ENCODE measurements at places on chromosomes 1 and 21.
A peak's percentile ranks its signal among the peaks of the same experiment; 100 is the strongest.

- DNase-seq = no peak
These were observed 1.6 kb downstream of the IGSF21 start for GRCh38 chr1:18109058-18109755.

DNA sequence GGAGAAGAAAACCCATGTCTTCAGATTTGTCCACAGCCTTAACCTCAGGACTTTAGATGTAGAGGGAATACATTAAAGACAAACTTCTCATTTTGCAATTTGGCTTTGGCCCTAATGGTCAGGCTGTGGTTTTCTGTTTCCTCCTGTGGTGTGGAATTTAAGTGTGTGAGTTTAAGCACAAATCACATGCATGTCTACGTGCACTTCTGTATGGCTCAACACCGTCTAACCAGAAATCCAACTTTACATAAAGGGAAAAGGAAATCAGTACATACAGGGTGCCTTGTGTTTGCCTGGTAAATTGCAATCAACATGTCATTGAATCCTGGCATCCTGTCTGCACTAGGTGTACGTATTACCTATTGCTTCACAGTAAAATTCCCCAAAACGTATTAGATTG is 1.2 kb upstream of the ZNF124 start:
- no peak for DNase-seq

DNA sequence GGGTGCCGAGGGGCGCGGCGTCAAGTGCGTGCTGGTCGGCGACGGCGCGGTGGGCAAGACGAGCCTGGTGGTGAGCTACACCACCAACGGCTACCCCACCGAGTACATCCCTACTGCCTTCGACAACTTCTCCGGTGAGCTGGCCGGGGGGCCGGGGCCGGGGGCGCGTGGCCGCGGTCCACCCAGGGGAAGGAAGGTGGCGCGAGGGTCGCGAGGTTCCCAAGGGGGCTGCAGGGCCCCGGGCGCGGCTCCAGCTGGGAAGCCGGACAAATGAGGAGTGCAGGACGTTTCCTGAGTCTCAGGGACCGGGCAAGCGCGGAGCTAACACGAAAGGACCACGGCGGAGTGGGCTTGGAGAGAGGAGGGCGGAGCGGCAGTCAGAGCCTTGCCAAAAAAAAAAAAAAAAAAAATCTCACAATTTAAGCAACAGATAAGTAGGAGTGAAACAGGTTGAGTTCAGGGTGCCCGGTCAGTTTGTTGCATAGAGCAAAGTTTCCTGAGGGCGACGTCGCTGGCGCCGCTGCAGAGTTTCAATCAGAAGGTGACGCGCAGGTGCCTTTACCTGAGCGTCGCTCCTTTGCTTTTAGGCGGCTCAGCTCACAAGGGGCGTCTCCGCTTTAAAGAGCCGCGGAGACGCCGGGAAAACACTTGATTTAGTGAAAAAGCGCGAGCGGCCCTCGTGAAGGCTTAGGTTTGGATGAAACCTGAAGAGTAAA is 750 bp downstream of the RHOU start:
- DNase-seq = no peak

GRCh38 chr1:221604948-221605347 is 136.9 kb downstream of the DUSP10 start:
- DNase-seq = no peak

DNA sequence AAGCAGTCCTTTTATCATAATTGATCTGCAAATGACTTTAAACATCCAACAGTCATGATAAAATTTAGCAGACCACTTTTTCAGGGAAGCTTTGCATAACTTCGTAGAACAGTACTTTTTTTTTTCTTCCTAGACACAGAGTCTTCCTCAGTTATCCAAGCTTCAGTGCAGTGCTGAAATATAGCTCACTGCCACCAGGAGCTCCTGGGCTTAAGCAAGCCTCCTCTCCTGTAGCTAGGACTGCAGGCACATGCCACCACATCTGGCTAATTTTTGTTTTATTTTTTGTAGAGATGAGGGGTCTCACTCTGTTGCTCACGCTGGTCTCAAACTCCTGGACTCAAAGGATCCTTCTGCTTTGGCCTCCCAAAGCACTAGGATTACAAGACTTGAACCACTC is 3.8 kb downstream of the F13B start:
- no peak for DNase-seq

GRCh38 chr1:164610538-164611222 is 51.7 kb downstream of the PBX1 start:
- DNase-seq = no peak

- DNase-seq = no peak
These were observed 6.9 kb downstream of the MIB2 start for GRCh38 chr1:1622010-1622787.

- no peak for DNase-seq
These were observed 165.3 kb upstream of the SYT6 start for GRCh38 chr1:114318961-114319360.

DNA sequence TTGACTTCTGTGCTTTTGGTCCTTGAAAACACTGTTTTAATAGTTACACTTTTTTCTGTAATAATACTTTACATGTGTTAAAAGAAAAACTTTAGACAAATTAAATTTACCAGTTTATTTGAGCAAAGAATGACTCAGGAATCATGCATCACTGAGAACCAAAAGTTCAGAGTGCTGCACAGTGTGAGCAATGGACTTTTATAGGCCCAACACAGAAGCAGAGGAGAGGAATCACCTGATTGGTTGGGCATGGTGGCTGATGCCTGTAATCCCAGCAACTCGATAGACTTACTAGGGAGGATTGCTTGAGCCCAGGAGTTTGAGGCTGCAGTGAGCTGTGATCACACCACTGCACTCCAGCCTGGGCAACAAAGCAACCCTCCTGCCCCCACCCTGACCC is 29.3 kb downstream of the ZNF648 start:
- DNase-seq = no peak

- DNase-seq = no peak
These were observed 705.4 kb upstream of the PTBP2 start for GRCh38 chr1:96016219-96016618.

GRCh38 chr1:16204634-16205333 is 7.7 kb downstream of the ARHGEF19 start:
- DNase-seq = no peak

GRCh38 chr1:46244656-46245371 is 2.7 kb upstream of the RAD54L start:
- DNase-seq = no peak

GRCh38 chr1:71869326-71869725 is 413.0 kb downstream of the NEGR1 start:
- DNase-seq = no peak

DNA sequence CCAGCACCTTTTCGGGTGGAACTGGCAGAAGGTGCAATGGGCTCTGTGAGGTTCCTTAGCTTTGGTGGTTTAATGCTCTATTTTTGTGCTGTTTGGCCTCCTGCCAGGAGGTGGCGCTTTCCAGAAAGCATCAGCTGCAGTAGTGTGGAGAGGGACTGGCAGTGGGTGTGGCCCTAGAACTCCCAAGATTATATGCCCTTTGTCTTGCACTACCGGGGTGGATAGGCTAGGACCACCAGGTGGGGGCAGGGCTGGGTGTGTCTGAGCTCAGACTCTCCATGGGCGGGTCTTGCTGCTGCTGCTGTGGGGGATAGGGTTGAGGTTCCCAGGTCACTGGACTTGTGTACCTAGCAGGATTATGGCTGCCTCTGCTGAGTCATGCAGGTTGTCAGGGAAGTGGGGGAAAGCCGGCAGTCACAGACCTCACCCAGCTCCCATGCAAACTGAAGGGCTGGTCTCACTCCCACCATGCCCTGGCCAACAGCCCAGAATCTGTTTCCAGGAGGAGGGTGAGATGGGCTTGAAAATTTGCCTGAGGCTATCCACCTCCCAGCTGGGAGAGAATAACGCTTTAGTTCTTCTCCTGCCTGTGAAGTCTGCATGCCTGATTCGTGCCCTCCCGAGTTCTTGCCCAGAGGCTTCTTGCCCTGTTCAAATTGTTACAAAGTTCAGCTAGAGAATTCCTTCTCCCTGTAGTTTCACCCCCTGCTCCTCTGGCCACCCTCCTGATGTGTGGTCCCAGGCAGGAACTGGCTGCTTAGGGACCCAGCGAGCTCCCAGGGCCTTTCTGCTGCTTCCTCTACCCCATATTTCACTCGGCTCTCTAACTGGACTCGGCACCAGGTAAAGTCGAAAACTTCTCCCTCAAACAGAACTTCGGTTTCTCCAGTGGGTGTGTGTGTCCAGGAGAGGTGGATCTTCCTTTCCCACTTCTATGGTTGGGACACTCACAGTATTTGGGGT is 76.5 kb upstream of the BTG3 start:
- DNase-seq = peak; percentile 8

- no peak for DNase-seq
These were observed 26.7 kb upstream of the SPSB1 start for GRCh38 chr1:9265968-9266367.

- DNase-seq = no peak
These were observed 16.5 kb downstream of the SOD1 start for GRCh38 chr21:31675960-31676359.

- DNase-seq = no peak
These were observed 165.2 kb downstream of the NTMT2 start for GRCh38 chr1:170310951-170311350.

DNA sequence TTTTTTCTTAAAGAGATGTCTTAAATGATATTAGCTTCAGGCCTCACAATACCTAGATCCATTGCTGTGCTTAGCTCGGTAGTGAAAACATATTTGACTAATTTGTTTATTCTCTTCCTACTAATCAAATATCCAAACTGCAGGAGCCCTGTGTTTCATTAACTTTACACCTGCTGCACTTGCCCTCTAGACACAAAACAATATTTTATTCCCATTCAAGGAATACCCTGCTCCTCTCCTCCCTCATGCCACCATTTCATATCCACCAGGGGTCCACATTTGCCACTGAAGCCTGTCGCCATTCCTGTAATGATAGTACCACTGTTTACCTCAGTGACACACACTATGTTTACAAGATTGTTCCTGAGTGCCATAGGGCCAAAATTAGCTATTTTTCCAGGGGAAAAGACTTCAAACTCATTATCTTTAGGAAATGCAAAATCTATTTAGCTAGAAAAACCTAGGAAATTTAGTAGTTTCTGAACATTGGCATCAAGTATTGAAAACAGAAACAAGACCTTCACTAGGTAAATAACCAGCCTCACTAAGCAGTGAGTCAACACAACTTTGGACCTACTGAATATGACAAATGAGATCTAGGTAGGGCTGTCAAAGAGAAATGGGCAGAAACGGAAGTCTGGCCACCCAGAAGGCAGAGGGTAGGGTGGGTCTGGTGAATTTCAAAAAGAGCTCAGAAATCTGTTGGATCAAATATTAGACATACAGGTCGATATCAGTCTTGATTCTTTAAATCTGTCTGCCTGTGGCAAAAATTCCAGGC is 134.6 kb upstream of the KCNK1 start:
- DNase-seq = no peak

All from stimulated activated CD4-positive, alpha-beta T cell treated with anti-CD3 and anti-CD28 coated beads, Interleukin-1b, Interleukin-23, amount 100 ng/mL, for 24 hours (primary cell).